NCI-H2029 treated with DMSO at 0.1 percent for 48 hours (cell line): ENCODE measurements at places on chromosomes 3 and 15.
A peak's percentile ranks its signal among the peaks of the same experiment; 100 is the strongest.

- no peak for DNase-seq
These were observed 8.8 kb downstream of the BSN start for GRCh38 chr3:49563040-49563578.

- no peak for DNase-seq
These were observed 1.9 kb downstream of the TKT start for GRCh38 chr3:53253707-53254508.

GRCh38 chr15:46420990-46421389 is 786.2 kb downstream of the SQOR start:
- no peak for DNase-seq

GRCh38 chr3:54185740-54186139 is 63.4 kb downstream of the CACNA2D3 start:
- DNase-seq = no peak

DNA sequence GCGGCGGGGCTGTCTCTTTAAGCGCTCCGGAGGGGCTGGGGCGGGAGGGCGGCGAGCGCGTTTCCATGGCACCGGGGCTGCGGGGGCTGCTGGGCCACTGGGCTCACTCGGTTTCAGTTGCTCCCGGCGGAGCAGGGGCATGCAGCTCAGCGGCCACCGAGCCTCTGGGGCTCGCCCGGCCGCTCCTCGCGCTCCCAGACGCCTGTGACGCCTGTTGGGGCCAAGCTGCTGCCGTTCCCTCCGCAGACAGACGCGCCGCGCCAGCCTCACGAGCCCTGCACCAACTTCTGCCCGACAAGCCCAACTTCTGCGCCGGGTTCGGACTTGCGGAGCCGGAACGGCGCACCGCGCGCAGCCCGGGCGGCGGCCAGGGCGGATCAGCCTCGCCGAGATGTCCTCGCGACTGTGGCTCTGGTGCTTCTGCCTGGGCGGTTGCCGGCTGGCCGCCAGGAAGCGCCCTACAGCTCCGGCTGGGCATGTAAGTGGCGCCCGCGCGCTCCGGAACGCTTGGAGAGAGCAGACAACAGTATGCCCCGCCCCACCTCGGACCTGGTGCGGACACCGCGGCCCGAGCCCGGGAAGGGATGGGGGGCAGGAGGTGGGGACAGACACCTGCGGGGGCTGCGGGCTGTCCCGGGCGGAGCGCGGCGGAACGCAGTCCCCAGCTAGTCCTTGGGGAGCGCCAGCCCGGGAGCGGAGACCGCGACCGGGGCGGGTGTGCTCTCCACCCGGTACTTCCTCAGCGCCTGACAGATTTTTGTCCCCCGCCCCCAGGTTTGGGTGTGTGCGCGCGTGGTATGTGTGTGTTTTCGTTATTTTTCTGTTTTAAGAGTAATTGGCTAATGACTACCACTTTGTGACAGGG is 154.1 kb upstream of the GOLIM4 start:
- no peak for DNase-seq

DNA sequence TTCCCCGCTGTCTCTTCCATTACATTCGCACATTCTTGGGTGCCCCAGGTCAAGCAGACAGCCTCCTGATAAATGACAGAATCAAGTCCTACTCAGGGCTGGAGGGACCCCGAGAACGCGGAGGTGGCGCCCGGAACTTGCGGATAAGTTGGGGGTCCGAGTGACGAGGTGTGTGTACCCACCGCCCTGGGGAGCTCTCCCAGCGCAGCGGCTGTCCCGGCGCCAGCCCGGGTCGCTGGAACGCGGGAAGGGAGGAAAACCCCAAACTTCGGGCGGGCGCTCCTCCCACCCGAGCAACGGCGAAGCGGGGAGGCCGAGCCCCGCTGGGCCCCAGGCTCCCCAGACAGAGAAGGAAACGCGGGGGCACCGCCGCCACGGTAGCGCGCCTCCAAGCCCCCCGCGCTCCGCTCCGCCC is 550 bp downstream of the CLN6 start:
- no peak for DNase-seq

GRCh38 chr3:145175626-145176025 is 985.4 kb downstream of the PLOD2 start:
- DNase-seq = no peak

DNA sequence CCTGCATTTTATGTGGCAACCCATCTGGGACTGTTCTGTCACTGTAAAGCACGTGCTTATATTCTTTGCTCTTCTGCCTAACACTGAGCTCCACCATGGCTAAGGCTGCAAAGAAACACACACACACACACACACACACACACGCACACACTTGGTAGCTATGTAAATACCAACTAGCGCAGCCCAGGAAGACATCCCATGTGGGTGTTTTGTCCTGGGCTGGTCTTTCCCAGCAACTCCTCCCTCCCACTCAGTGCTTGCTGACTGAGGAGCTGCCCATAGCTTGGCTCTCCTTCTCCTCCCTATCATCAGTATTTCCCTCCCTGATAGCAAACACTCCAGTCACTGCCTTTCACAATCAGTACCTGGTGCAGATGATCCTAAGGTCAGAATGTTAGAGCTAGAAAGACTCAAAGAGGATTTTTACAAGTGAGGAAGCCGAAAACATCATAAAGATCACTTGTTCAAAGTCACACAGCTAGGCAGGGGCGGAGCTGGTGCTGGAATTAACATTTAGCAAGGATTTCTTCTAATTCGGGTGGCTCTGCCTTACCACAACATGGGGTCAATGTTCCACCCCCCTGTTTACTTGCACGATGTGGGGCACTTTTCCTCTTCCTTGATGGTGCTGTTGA is 377.1 kb upstream of the TBL1XR1 start:
- DNase-seq = peak; percentile 58

DNA sequence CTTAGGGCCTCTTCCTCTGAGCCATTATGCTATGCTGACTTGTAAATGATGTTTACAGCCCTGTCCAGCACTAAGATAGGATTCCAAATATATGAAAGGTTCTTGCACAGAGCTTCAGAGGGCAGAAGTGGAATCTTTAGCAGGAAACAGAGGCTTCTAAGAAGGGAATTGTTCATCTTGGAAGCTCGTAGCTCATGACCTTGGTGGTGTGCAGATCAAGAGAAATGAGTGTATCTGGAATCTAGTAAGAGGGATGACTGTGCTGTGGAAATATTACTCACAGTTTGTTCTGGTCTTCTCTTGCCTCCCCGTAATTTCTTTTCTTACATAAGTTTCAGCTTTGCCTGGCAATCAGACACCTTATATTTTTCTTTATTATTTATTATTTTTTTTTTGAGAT is 175.8 kb downstream of the SPATA16 start:
- DNase-seq = no peak

DNA sequence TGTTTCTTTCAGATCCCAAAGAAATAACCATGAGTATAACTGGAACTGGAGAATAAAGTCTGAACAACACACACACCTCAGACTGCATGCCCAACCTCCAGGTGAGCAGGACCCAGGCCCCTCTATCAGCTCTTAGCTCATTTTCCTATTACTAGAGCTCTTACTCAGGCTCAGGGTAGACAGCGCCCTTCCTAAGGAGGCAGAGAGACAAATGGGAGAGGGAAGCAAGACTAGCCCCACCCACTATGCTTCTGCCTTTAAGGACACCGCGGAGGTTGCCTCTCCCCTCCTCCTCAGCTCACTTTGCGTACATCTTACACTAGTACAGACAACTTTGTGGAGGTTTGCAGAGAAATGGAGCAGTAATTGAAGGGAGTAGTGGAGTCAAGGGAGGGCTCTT is 44.0 kb upstream of the GLCE start:
- DNase-seq = no peak

GRCh38 chr3:128556384-128556783 is 63.4 kb upstream of the GATA2 start:
- no peak for DNase-seq

DNA sequence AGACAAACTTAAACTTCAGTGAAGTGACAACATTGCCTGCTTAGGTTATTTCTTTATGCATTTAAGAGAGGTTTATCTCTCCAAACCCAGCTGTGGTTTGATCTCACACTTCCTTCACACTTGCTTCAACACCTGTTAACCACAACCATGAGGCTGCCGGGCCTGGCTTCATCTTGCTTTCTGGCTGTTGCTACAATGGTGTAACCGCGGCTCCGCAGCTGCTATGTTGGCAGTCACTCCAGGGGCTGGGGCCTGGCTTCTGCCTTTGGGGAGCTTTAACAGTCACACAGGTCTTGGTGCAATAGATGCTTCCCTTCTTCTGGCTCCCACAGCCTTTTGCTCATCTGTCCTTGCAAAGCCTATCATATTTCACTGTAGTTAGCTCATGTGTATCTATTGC is 72.9 kb upstream of the MNS1 start:
- DNase-seq = no peak

- peak; percentile 9 for DNase-seq
These were observed 503.6 kb upstream of the NAALADL2 start for GRCh38 chr3:174355505-174355904.

- DNase-seq = no peak
These were observed 15.7 kb downstream of the SCAANT1 start for GRCh38 chr3:63896332-63897030.

DNA sequence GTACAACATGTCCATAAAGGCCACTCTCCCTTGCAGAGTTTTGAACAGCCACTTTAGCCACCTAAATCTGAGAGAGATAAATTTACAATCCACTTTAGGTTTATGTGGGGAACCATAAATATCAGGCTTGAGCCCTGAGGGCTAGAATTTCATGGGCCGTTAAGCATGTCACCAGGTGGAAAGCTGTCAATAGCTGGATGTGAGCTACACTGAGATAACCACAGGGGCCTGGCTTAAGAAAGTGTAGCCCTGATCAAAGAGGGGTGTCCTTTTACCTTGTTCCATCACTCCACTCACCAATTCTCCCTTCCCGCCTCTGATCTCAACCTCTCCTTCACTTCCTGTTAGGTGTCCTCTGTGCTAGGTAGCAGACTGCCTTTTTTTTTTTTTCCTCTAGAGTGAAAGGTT is 172.8 kb upstream of the ICE2 start:
- DNase-seq = peak; percentile 17

DNA sequence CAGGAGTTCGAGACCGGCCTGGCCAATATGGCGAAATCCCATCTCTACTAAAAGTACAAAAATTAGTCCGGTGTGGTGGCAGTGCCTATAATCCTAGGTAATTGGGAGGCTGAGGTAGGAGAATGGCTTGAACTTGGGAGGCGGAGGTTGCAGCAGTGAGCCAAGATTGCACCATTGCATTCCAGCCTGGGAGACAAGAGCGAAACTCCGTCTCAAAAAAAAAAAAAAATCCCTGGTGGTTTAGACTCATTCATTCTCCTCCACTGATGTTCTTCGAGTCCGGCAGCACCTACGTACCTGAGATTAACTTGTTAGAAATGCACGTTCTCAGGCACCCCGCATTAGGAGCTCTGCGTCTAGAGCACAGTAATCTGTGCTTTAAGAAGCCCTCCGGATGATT is 3.7 kb downstream of the MCTP2 start:
- DNase-seq = no peak

GRCh38 chr3:117476572-117476971 is 767.0 kb downstream of the TUSC7 start:
- DNase-seq = no peak

GRCh38 chr3:188180114-188180513 is 26.2 kb downstream of the LPP start:
- no peak for DNase-seq
